ENCODE measurements at places on chromosomes 5 and 9.

DNA sequence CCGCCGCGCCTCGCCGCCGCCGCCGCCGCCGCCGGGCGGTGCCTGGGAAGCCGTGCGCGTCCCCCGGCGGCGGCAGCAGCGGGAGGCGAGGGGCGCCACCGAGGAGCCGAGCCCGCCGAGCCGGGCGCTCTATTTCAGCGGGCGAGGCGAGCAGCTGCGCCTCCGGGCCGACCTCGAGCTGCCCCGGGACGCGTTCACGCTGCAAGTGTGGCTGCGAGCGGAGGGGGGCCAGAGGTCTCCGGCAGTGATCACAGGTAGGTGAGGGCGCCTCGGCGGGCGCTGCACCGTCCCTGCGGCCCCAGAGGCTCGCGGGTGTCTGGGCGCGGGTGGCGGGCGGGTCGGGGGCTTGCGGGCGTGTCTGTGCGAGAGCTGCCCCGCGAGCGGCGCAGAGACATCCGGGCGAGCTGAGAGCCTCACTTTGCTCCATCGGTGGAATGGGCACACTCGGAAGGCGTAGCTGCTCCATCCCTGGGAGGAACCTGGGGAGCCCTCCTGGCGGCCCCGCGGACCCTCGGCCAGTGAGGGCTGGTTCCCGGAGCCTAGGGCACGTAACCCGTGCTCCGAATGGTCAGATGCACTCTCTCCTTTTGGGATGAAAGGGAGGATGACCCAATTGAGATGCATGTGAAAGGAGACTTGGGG lies 864 bp downstream of the PAPPA start:
- peak; percentile 58 for DNase-seq

GRCh38 chr9:120289098-120289497 lies 290.9 kb downstream of the CDK5RAP2 start:
- no peak for DNase-seq

DNA sequence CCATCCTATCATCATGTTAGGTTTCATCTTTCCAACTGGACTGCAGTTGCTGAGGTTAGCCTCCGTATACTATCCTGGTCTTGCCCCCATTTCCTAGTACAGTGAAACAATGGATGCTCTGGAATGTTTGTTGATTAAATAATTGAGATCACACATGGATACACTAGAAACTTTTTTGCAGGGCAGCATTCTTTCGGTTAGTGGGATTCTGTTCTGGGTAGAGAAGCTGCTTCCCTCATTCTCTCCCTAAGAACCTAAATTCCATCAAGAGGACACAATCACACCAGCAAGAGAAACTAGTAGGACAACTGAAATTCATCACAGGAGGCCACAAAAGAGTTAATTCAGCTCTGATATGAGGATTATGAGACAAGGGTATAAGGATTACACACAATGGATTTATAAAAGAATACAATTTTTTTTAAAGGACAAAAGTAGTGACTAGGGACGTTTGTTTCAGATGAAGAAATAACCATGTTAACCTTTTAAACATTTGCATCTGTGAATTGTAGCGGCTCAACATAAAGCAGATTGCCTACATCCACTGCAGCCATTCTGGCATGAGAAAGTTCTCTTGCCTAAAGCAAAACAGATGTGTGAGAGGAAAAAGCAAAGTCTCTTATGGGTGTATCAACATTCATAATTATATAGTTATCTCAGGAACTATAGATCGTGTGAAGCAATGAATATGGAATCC lies 162.7 kb upstream of the LHFPL2 start:
- no peak for DNase-seq

GRCh38 chr9:137434498-137435380 lies 6.4 kb downstream of the ENTPD8 start:
- peak; percentile 33 for DNase-seq

GRCh38 chr9:1100945-1101344 lies 50.8 kb downstream of the DMRT2 start:
- no peak for DNase-seq

GRCh38 chr5:51047369-51047768 lies 335.9 kb upstream of the ISL1 start:
- no peak for DNase-seq

DNA sequence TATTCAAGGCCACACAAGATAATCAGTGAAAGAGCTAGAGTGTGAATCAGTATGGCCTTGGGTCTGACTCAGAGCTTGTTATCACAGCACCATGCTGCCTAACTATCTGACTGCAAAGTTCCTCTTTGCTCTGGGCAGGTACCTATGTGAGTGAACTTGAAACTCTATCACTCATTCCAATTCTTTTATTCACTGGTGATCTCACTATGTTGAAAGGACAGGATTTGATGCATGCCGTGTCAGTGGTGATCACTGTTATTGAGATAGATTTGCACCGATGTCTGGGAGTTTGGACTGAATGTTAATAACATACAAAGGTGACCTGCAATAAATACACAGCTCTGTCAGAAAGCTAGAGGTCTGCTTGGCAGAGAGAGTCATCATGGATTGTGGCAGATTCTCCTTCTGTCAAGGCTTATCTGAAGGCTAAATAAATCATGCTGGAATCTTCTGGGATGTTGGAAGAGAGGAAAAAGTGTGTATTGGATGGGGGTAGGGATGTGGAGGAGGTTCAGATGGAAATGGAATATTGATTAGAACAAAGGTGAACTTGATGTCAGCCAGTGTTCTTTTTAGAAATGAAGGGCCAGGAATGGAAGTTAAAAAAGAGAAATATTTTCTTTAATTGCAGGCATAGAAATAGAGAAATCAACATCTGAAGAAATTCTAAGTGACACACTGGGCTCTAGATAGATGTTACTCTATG lies 91.8 kb upstream of the TNC start:
- DNase-seq: no peak

- no peak for DNase-seq
Observed at GRCh38 chr9:75101004-75101588, 12.8 kb downstream of the OSTF1 start.

GRCh38 chr5:81972492-81972783 lies 615 bp downstream of the ATG10 start:
- DNase-seq: no peak

DNA sequence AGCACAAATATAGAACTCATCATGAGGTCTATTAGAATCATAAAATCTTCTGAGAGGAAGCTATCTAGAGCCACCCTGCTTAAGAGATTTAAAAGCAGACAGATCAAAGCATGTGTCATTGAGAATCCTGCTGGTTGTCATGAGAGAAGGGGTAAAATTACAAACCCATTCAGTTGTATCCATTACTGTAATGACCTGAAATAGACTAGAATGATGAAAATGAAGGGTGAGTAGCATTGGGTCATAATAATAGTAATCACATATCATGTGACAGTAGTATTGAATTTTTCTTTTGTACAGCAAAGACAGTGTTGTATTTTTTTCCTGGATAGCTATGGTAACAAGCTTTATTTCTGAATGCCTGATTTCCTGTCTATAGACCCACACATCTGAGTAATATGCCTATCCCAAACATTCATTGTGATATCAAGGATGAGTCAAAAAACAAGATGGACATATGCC lies 149.0 kb downstream of the PDE4D start:
- no peak for DNase-seq

DNA sequence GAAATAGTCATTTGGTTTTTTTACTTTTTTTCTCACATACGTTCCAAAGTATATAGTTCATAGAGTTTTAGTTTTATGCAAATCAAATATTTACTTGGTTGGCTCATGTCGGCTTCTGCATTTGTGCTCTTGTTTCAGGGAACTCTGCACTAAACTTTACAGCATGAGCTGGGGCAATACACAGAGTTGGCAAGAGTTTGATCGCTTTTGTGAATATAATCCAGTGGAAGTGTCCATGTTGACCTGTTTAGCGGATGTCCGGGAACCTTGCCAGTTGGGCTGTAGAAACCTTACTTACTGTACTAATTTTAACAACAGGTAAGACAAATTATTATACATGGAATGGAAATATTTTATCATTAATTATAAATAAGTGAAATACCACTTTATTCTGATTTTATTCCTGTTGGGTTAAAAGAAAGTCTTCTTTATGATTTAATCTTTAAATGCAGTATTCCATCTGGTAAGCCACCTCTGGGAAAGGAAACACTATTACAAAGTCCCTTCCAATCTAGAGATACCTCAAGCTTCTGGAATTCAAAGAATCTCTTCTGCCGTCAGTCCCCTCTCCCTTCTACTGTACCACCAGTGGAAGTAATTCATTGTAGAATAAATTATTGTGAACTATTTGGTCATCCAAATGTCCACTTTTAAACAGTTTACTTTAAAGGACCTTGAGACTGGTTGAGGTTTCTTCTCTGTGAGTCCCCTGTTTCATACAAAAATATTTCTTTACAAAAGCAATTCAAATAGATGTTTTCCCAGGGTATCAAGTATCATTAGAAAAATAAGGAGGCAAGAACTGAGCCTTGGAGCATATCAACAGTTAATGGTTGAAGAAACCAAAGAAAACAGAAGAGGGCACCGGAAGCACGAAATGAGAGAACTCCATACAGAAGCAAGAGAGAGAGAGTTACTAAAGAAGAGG lies 45.2 kb upstream of the GLIPR2 start:
- DNase-seq: peak; percentile 20

GRCh38 chr5:158977642-158978041 lies 122.1 kb downstream of the EBF1 start:
- DNase-seq: no peak

DNA sequence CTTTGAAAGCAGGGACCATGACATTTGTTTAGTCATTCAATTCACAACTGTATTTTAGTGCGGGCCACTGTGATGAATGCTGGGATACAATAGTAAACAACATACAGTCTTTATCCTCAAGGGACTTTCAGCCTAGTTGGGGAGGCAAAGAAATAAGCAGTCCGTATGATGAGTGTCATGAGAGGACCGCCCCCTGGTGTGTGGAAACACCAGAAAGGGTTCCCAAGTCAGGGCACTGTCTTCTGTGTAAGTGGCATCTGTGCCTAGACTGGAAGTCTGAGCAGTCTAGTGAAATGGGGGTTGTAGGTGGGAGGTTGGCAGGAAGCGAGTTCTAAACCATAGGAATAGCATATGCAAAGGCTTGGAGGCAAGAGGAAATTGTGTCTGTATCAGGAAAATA lies 6.8 kb downstream of the C9orf43 start:
- no peak for DNase-seq

- peak; percentile 56 for DNase-seq
Observed at GRCh38 chr9:107712390-107712789, 222.8 kb upstream of the KLF4 start.

DNA sequence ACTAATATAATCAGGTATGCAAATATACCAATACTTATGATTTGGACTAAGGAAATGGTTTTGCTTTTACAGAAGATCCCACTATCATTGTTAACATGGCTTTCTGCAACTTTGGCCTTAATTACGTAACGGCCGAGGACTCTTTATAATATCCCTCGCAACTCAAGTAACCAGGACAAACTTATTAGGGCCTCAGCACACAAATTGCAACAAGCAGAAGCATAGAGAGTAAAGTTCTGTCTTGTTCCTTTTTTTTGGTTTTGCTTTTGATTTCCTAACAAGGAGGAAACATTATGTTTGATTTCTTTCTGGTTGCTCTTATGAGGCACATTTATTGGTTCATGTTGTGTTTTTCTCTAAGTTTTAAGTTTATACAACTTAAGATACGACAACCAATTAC lies 60.4 kb downstream of the RORB start:
- DNase-seq: no peak

GRCh38 chr5:140245341-140245740 lies 57.6 kb downstream of the PFDN1 start:
- DNase-seq: no peak

DNA sequence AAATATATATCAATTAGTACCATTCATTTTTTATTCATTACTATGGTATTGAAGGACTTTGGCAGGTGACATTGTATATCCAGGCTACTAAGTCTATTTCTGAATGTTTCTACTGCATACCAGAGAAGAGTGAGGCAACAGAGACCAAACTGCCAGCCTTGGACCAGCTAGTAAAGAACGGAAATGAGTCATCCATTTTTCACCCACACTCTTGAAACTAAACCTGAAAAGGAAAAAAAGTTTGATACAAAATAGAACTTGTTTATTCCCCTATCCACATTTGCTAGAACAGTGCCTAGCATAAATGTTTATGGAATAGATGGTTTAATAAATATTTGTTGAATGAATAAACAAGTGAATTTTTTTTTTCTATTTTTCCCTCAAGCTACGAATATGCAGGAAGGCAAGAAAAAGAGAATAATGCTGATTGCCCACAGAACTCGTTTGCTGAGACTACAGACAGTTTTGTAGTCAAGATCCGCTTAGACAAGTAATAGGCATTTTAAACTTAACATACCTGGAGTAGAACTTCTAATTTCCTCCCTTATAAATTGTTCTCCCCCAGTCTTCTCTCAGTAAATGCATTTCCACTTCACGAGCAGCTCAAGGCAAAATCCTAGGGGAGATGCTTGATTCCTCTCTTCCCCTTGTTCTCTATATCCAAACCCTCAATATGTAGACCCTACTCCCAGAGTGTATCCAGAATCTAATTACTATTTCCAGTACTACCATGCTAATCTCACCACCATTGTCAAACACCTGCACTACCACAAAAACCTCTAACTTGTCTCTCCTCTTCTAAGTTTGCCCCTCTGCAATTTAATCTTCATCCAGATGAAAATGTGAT lies 146.2 kb upstream of the RASA1 start:
- DNase-seq: no peak

- DNase-seq: no peak
Observed at GRCh38 chr5:161134083-161134482, 282.1 kb upstream of the ATP10B start.

DNA sequence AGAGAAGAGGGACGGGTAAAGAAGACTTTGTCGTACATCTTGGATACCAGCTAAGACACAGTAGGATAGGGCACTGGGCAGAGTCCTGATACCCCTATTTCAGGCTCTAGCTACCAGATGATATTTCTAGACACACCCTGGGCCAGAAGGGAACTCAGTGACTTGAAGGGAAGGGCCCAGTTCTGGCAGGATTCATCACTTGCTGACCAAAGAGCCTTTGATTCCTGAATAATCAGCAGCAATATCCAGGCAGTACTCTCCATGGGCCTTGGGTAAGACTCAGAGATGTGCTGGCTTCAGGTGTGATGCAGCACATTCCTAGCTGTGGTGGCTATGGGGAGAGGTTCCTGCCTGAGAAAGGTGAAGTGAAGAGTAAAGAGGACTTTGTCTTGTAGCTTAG lies 40.7 kb downstream of the TPD52L3 start:
- no peak for DNase-seq

GRCh38 chr5:106680330-106680729 lies 990.4 kb downstream of the EFNA5 start:
- no peak for DNase-seq

DNA sequence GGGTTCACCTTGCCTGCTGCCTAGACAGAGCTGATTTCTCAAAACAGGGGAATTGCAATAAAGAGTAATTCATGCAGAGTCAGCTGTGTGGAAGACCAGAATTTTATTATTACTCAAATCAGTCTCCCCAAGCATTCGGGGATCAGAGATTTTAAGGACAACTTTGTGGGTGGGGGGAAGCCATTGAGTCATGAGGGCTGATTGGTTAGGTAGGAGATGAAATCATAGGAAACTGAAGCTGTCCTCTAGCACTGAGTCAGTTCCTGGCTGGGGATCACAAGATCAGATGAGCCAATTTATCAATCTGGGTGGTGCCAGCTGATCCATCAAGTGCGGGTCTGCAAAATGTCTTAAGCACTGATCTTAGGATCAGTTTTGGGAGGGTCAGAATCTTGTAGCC lies 159.1 kb upstream of the MAP1B start:
- no peak for DNase-seq

All from 8988T (cell line).